ENCODE measurements at places on chromosomes 3 and 15.

DNA sequence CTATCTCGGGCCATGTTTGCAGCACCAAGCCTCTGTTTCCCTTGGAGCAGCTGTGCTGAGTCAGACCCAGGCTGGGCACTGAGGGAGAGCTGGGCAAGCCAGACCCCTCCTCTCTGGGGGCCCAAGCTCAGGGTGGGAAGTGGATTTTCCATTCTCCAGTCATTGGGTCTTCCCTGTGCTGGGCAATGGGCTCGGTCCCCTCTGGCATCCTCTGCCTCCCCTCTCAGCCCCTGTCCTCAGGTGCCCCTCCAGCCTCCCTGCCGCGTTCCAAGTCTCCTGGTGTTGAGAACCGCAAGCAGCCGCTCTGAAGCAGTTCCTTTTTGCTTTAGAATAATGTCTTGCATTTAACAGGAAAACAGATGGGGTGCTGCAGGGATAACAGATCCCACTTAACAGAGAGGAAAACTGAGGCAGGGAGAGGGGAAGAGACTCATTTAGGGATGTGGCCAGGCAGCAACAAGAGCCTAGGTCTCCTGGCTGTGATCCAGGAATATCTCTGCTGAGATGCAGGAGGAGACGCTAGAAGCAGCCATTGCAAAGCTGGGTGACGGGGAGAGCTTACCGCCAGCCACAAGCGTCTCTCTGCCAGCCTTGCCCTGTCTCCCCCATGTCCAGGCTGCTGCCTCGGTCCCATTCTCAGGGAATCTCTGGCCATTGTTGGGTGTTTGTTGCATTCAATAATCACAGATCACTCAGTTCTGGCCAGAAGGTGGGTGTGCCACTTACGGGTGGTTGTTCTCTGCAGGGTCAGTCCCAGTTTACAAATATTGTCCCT, 1.2 kb downstream of the RHO start:
- DNase-seq: no peak

DNA sequence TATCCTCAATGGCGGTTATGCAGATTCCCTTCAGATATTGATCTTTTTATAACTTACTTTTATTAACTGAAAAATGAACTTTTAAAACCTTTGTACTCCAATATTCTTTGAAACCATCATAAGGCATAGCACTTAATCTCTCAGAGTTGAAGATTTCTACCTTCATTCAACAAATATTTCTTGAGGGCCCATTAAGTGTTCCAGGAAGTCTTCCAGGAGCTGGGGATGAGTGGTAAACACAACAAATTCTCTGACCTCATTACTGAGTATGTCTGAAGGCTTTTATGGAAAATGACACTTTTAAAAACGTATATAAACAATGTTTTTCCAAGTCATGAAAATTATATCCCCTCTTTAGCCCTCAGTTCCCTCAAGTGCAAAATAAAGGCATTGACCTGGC, 575.3 kb upstream of the IL12A start:
- DNase-seq: no peak

GRCh38 chr3:46087871-46088270, 60.6 kb upstream of the XCR1 start:
- DNase-seq: no peak

DNA sequence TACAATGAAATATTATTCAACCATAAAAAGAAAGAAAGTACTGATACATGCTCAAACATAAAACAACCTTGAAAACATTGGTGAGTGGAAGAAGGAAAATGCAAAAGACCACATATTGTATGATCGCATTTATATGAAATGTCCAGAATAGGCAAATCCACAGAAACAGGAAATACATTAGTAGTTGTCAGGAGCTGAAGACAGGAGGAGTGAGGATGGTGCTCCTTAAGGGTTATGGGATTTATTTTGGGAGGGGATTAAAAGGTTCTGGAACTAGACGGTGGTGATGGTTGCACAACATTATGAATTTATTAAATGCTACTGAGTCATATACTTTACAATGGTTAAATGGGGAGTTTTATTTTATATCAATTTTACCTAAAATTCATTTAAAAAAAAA, 12.1 kb upstream of the MAGI1 start:
- DNase-seq: no peak

- DNase-seq: no peak
Observed at GRCh38 chr3:32455609-32456428, 46.8 kb downstream of the CMTM6 start.

DNA sequence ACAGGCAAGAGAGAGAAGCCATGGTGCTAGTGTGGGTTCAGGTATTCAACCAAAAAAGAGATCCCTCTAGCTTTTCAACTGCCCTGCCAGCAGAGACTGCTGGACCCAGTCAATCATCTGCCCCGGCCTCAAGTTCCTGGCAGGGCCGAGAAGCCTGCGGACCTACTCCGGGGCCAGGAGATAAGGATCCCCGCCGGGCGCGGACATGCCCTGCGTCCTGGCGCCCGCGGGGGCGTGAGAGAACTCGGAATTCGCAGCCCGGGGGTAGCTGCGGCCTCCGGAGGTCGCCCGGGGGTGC, 821 bp upstream of the MAGI1 start:
- DNase-seq: no peak

GRCh38 chr15:82297546-82297945, 34.9 kb downstream of the SAXO2 start:
- no peak for DNase-seq

- DNase-seq: no peak
Observed at GRCh38 chr3:181690769-181691168, 21.0 kb upstream of the SOX2 start.

- no peak for DNase-seq
Observed at GRCh38 chr3:148873270-148873927, 8.3 kb downstream of the CPA3 start.

DNA sequence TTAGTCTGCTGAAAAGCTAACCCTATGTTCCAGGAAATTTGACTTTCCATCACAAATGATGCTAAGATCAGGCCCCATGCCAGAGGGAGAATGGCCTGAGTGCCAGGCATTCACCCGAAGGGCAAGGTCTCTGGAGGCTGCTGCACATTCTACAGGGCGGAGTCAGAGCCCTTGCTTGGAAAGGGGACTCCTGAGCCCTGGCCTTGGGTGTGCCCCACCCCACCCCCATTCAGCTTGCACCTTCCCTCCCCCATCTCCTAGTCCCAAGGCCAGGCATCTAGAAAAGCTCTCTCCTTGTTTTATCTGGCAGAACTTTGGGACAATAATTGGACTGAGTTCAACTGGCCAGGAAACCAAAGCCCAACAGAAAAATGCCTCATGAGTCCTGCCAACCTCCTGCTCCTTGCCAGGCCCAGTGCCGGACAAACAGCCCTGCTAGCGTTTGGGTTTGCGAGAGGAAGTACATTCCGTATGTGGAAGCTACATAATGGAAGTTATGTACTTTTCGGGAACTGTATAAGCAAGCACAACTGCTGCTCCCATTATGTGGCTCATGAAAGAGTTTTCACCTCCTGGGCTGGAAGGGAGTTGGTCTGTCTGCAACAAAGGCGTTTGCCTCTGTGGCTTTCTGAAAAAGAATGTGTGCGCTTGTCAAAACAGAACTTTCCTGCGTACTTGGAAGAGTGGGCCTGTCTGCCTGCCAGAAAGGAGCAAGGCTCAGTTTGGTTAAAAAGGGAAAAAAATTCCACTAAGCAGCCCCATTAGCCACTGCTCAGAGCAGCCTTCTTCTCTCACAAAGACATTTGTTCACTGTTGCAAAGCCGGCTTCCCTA, 321.5 kb upstream of the CTNNB1 start:
- DNase-seq: no peak

- DNase-seq: no peak
Observed at GRCh38 chr3:61532739-61533500, 28.5 kb upstream of the PTPRG start.

DNA sequence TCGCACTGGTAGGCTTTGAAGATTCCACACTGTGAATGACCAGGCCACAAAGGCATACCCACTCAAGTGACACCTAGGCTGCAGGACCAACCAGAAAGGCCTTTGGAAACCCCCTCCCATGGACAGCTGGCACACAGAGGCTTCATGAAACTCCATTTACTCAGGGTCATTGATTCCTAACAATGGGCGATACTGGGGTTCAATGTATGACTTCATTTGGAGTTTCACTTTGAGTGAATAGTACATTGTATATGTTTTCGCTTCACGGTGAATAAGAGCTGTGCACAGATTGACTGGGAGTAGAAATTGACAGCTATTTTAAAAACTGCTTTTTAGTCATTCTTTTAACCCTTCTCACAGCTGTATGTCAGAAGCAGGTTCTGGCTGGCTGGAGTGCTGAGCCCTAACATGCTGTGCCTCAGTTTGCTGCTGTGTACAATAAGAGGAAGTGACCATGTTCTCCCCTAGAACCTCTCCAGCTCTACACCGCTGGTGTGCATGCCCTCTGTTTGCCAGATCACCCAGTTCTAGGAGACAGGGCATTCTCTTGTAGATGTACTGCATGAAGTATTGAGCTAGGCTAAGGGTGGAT, 15.4 kb upstream of the CX3CR1 start:
- DNase-seq: no peak

DNA sequence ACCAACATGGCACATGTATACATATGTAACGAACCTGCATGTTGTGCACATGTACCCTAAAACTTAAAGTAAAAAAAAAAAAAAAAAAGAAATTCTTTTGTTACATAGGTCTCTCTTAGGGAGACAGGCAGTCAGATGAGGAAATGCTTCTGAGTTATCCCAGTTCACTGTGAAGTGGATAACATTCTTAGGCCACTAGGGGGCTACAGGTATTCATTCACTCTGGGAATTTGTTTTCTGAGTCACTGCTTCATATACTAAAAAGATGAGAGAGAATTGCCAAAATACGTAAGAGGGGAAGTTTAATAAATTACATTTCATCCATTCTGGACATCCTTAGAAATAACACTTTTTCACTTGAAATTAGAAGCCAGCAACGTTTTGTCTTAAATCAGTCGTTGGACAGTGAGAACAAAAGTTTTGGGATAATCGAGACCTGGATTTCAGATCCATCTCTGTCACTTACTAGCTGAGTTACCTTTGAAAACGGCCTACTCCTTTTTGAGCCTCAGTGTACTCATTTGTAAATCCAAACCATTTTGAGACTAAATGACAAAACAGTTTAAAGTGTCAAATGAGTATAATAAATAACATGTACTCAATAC, 738.4 kb upstream of the ALCAM start:
- DNase-seq: no peak

DNA sequence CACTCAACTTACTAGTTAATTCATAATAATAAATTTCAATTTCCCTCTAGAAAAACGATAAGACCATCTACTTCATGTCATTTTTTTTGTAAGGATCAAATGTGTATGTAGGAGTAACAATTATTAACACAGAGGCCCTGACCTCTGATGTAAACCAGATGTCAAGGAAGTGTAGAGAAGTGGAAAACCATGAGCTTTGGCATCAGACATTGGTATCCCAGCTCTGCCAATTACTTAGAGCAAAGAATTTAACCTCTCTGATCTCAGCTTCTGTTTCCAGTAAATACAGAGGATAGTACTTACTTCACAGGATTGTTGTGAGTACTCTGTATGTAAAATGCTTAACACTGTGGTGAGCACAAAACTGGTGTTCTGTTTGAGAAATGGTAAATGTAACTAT, 17.5 kb downstream of the AQR start:
- DNase-seq: no peak

- DNase-seq: no peak
Observed at GRCh38 chr3:72306800-72307341, 521.9 kb upstream of the PROK2 start.

GRCh38 chr3:148030975-148031374, 621.8 kb downstream of the ZIC1 start:
- no peak for DNase-seq

- DNase-seq: no peak
Observed at GRCh38 chr3:59064276-59064675, 14.5 kb upstream of the CFAP20DC start.

GRCh38 chr3:98784666-98785600, 21.8 kb downstream of the ST3GAL6 start:
- DNase-seq: no peak

- DNase-seq: no peak
Observed at GRCh38 chr3:107487490-107487889, 35.3 kb upstream of the BBX start.

GRCh38 chr3:146128939-146129338, 32.0 kb downstream of the PLOD2 start:
- no peak for DNase-seq
